ENCODE measurements at places on chromosomes 2 and 18.

DNA sequence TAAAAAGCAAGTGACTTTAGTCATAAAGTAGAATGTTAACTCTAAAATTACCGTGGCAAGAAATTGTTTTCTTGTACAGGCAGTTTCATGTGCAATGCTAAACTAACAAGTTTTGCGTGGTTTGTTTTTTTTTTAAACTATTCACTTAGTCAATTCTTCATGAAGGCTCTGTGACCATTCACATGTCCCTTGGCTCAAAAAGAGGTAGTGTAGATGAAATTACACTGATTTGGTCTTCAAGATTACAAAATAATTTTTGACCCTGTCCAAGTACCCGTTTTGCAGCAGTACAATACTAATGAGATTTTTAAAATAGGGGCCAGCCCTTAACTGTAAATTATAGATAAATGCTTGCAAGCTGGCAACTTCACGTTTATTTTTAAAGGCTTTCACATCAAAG is 1.3 kb downstream of the TMEM131 start:
- no peak for DNase-seq

DNA sequence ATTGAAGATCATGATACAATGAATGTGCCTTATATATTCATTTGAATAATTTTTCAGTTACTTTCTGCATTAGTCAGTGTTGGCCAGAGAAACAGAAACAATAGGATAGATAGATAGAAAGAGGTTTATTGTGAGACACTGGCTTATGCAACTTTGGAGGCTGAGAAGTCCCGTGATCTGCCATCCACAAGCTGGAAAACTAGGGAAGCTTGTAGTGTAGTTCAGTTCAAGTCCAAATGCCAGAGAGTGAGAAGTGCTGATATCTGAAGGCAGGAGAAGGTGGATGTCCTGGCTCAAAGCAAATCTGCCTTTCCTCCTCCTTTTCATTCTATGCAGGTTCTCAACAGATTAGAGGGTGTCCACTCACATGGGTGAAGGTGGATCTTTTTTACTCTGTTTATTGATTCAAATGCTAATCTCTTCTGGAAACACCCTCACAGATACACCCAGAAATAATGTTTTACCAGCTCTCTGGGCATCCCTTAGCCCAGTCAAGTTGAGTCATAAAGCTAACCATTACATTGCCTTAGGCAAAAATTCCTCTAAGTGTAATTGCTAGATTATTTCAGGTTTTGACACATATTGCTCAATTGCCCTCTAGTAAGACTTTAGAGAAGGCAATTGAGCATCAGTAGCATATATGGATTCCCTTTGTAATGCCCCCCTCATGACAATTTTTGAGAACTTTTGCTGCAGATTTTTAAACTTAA is 341.4 kb downstream of the LPIN1 start:
- peak; percentile 21 for DNase-seq

GRCh38 chr2:120862201-120863060 is 126.8 kb downstream of the GLI2 start:
- no peak for DNase-seq

DNA sequence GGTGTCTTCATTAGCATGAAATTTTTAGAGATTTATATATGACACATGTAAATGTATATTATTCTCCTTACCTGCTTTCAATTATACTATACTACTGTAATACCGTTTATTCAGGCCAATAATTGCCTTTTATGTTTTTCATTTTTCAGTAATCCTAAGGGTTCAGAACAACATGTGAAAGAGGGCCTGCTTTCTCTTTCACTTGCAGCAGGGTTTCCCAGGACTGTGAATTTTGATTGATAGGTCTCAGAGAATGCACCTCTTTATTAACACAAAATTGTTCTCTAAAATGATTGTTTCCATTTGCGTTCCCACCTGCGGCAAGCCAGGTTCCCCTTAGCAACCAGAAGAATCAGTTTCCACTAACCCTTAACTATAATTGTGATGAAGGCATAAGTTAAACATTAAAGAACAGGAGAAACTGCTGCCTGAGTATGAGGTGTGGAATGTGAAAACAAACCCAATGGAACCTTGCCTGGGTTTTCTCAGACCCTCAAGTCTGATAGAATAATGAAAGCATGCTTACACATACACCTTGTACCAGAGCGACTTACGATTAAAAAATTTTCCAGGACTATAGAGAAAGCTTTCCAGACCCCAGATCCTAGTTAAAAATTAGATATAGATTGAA is 1591.2 kb upstream of the LRRTM1 start:
- DNase-seq, result no peak

DNA sequence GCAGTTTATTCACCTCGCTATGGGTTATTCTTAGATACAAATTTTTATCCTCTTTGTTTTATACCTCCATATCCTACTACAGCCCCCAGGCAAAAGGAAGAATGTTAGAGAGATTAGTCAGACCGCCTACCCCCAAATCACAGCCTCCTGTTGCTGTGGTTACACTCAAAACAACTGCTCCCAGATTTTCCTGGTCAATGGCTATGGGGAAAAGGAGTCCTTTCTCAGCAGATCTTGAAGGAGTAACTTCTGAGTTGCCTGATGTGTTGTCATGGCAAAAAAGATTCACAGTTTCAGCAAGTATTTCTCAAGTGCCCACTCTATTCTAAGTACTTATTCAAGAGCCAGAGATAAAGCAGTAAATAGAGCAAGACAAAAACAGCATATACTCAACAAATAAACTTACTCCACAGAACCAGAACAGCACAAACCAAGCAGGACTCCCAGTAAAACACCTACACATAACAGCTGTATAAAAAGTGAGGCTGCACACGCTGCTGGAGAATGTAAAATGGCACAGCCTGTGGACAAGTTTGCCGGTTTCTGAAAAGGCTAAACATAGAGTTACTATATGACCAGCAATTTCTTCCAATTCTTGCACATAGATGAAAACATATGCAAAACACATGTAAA is 104.8 kb downstream of the NOL10 start:
- no peak for DNase-seq

DNA sequence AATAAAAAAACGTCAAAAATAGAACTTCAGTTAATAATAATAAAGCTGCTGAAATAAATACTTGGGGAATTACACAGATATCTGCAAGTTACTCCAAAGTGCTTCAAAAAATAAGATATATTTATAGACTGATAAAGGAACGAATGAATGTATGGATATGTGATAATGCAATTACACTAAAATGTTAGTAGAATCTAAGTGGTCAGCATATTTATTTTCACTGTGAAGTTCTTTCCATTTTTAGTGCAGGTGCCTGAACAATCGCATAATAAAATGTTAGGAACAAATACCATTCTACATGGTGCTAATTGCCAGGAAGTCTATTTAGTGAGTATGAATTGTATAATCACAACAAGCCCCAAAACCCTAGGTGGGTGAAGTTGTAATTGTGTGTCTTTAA is 169.6 kb upstream of the RGPD4 start:
- no peak for DNase-seq

- no peak for DNase-seq
Observed at GRCh38 chr2:65979446-65979845, 455.5 kb upstream of the MEIS1 start.

DNA sequence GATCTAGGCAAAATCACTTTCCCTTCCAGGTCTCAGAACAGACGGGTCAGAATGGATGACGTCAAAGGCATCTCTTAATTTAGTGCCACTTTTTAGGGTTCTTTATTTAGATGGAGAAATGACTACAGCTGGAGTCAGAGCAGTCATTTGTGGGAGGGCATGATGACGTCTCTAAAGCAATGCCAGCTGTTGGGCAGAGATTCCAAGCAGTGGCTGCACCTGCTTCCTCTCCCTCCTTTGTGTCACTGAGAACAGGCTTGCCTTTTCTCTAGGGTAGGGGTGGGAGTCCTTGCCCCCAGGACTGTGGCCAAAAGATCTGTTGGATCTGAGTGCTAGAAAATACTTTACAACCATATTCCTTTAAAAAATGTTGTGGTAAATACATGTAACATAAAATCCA is 28.7 kb upstream of the SKOR2 start:
- no peak for DNase-seq

GRCh38 chr2:208713066-208713745 is 306.6 kb downstream of the PTH2R start:
- no peak for DNase-seq

DNA sequence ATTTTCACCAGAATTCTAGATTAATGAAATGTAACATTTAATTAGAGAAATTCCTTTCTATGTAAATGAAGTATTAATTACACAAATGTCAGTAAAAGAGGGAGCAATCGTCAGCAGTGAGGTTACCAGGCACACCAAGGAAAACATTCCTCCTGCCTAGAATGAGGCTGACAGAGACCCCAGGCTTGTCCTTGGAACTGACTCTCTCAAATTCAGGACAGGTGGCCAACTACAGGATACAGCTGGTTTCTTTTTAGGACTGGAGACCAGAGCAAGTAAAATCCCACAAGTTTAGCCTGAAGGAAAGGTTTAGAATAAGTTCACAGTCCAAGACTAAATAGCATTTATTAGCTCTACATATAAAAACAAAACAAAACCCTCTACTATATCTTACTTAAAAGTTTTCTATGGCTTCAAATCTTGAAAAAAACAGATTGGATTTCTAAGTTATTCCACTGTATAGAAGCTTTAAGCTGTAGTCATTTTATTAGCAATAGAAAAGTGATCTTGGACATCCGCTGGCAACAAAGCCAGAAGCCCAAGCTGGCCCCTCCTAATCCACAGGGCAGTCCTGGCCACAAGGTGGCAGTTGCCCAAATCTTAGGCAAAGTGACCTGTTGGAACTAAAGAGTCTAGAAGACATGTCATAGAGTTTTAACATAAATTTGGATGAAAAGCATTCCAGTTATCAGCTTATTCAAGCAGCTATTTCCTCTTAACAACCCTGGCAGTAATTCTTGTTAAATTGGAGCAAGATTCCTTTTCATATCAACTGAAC is 81.0 kb downstream of the SP3 start:
- DNase-seq, result peak; percentile 39

DNA sequence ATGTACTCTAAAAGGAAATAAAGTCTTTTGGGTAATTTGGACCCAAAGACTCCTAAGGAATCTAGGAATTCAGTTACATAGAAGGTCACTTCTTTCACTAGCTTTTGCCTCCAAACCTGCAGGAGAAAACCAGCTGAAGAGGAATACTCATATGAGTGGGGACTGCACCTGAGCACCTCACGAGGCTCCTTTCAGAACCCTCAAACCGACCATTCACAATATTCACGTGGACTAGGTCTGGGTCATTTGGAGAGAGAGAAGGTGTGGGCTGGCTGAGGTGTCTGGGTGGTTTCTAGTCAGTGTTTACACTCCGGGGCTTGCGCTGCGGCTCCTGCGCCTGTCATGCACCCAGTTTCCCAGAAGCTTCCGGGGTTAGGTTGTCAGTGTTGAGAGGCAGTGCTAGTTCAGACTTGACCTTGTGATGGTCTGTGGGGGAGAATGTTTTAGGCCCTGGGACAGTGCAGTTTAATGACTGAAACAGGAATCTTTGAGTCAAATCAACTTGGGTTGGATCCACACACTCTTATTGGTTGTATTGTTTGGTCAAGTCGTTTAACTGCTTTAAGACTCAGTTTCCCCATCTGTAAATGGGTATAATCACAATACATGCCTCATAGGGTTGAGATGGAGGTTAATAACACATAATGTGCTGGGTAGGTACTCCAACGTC is 78.4 kb downstream of the LIMS1 start:
- no peak for DNase-seq

DNA sequence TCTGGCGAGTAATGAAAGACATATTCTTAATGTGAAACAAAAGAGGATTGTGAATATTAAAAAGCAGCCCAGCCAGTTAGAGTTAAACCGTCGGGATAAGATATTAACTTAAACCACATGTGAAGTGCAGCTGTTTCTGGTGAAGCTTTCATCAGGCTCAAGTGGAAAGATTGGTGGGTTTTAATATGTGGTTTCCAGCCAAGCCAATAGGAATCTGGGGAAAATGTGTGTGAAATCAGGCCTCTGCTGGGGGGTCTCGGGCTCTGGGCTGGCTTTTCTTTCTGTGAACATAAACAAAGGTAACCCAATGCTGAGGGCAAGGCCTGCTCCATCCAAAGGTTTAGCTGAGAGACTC is 279.6 kb downstream of the SLC4A3 start:
- DNase-seq, result no peak

DNA sequence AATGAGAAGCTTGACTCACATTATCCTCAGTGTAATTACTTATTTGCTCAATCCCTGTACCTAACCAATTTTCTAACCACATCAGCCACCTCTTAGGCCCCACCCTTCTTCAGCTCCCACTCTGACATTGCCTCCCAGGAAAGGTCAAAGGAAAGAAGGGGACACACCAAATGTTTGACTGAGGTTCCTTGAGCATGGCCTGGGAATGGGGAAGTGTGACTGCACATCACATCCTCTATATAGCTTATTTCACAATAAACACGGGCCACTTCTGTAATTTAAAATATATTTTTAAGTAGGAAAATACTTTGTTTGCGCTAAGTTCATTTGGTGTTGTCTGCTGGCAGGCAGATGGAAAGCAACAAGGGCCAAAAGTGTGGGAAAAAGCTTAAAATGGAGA is 3.0 kb upstream of the FIGLA start:
- no peak for DNase-seq

DNA sequence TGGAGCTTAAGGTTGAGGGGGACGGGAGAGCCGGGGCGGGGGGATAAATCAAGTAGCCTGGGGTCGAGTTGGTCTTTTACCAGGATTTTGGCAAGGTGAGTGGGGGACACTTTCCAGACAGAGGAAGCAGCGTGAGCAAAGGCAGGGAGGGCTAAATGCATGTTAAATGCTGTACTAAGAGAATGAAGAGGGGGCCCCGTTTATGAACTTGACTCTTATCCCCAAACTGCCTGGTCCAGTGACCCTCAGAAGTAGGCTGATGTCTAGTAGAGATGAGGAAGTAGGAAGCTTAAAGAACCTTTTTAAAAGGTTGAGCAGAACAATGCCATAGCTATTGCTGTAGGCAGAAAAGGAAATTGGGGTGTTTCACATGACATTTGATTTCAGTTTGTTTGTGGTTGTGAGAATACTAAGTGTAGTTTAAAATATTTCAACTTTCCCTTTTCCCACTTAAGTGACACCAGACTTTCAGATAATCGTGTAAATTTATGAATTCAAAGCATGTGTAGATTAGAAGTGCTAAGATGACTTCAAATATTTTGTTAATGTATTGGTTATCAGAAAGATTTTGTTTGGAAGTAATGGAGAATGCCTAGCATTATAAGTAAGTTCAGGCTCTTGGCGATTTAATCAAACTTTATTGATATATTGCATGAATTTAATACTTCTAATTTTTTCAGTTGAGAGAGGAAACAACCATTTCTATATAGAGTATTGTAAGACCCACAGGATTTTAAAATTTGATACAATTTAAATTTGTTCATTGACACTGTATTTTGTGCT is 1.8 kb downstream of the REL start:
- peak; percentile 18 for DNase-seq

DNA sequence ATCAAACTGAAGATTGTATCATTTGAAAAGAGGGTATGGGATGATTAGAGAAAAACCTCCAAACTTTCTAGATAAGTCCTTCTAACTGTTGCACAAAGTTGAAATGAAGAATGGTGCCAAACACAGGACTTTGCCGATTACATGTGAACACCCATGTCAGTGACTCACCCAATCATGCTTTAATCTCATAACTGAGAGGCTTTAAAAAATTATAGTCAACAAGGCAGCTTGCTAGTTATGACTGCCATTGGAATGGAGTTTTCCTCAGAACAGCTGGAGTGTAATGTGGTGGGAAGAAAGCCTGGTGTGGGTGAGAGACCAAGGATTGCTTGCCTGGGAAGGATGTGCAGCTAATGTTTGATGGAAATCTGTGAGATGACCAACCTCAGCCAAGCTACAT is 98.2 kb upstream of the ALPP start:
- DNase-seq, result no peak
